Glomerular endothelial cell (primary cell): ENCODE measurements at places on chromosomes 3 and 15.

GRCh38 chr3:13570391-13571194, 21.7 kb downstream of the FBLN2 start:
- DNase-seq: no peak

DNA sequence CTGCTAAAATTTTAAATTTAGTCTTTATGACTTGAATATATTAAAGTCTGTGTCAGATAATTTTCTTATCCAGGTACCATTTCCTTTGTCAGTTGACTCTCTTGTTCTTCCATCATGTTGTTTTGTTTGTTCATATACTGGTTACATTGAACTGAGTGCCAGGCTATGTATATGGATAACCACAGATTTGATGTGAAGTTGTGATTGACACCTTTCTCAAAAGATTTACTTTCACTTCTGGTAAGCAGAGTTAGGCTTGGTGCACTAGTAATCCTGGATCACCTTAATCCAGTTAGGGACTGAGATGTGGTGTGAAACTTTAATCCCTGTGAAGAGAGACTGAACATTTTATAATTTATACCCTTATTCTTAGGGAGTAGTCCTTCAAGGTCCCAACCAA, 99.4 kb downstream of the ADAM10 start:
- no peak for DNase-seq

GRCh38 chr3:23810343-23811184, 4.8 kb downstream of the UBE2E1 start:
- no peak for DNase-seq

DNA sequence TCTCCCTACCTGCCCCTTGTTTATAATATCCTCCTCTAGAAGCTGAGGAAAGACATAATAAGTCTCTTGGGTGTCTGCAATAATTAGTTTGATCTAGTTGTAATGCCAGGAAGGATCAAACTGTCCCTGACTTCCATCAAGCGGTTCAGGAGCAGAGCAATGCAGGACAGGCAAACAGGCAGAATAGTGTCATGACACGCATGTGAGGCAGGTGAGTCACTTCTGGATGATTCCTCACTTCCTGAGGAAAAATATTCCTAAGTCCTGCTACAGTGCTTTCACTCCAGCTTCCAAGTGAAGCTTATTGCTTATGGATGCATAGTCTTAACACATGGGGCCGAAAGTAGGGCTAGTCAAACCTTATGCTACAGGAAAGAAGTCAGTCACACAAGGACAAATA, 85.8 kb downstream of the GREM1 start:
- DNase-seq: no peak

DNA sequence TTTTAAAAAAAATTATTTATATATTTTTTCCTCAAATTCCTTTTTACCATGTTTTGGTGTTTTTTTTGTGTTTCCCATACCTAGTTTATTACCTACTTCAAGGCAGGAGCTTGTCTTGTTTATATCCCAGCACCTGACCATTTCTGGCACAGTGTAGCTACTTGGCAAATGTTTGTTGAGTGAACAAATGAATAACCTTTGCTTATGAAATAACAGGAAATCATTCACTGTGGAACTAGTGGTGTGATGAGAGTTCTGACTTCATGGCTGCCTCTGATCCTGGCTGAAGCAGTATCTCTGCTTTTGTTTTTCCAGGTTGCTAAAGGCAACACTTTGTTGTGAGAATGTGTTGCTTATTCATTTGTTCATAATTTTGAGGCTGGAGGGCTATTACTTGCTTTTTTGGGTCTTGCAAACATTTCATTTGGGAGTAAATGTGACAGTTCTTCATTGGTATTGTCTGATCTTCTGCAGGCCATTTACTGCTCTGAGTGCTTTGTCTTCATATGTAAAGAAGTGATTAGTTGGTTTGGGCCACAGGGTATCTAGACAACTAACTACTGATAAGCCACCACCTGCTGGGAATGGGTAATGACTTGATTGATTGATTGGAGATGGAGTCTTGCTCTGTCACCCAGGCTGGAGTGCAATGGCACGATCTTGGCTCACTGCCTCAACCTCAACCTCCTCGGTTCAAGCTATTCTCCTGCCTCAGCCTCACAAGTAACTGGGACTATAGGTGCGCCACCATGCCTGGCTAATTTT, 5.7 kb downstream of the RAD54L2 start:
- no peak for DNase-seq

DNA sequence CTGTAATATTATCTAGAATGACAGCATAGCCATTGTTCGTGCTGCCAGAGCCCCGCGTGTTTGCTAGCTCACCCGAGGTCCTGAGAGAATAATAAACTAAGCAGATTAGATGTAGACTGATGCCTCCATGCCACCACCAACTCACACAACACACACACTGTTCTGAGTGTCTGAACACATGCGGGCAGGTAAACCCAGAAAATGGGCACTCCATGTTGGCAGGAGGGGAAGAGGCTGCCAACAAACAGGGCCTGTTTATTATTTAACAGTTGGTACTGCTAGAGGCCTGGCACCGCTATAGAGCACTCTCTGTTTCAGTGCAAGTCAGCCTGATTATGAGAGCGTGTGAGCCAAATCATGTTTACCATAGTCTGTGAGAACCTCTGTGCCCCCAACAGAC, 299.0 kb downstream of the ZBTB20 start:
- DNase-seq: no peak
